ENCODE measurements at places on chromosomes 5 and 9. TPM values are rescaled to one million over a fixed set of nuclear protein-coding genes. Genes with fewer than 3 reads are reported as not detected.

Gene PARP8
- polyA plus RNA-seq = not detected

- DNase-seq = no peak
- no peaks in the 10 kb centered on the region for H3K27me3 ChIP-seq
- no peak overlapping the region for H3K27ac ChIP-seq
- H3K4me3 ChIP-seq = no peak overlapping the region
- no peaks in the 10 kb centered on the region for H3K4me1 ChIP-seq
These were observed 78.0 kb upstream of the HRH2 start for GRCh38 chr5:175579742-175580432.

DNA sequence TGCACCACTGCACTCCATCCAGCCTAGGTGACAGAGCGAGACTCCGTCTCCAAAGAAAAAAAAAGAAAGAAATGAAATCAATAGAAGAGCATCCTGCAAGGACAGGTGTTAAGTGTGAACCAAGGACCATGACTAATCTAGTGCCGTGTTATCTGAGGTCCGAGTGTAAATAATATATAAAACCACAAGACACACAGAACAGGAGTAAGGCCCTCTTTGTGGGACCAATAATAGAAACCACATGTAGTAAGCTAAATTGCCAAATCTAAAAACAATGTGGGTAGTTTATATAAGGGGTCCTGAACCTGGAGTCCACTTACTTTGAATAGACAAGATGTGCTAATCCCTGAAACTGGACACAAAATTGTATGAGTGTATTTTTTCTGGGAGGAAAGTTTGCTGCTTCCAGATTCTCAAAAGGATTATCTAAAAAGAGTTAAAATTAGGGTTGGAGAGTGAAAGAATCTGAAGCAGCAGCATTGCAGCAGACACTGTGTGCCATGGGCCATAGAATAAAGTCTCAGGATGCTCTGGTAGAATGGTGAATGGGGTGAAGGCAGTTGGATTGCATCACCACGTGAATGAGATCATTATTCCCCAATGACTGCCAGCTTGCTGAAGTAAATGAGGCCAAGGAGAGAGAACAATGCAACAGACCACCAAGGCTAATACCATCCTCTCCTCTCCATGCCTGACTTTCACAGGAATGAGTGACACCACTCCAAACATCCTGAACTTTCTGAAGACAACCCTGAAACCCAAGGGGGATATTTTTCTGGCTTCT lies 222.7 kb downstream of the DCP2 start:
- H3K4me3 ChIP-seq = no peak overlapping the region
- no peak overlapping the region for H3K27ac ChIP-seq
- no peaks in the 10 kb centered on the region for H3K36me3 ChIP-seq
- DNase-seq = peak; percentile 16

Gene EDIL3
- 6.5 TPM for polyA plus RNA-seq

Gene SLC6A19
- polyA plus RNA-seq = not detected

- no peak for DNase-seq
- H3K27me3 ChIP-seq = no peaks in the 10 kb centered on the region
- H3K4me1 ChIP-seq = peaks cover 18% of the 10 kb centered on the region
- no peak overlapping the region for H3K27ac ChIP-seq
- no peak overlapping the region for H3K4me3 ChIP-seq
These were observed 142.3 kb upstream of the KLF9 start for GRCh38 chr9:70556771-70557170.

DNA sequence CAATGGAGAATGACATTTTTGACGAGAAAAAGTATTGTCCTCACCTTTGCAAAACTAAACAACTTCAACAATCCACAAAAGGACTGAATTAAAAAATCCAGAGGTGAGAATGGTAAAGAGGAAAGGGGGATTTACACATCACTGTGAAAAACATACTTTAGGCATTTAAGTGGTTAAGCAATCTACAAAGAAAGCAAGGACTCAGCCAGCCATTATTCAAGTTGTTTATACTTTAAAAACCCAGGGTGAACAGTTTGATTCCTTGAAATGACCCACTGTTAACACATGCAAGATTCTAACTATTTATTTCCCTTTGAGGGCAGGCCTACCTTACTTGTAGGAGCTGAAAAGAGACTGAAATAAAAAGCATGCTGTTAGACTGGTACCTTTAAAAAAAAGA lies 29.3 kb downstream of the TUT7 start:
- H3K36me3 ChIP-seq = peaks cover 12% of the 10 kb centered on the region
- peaks cover 13% of the 10 kb centered on the region for H3K4me1 ChIP-seq
- DNase-seq = no peak
- H3K27ac ChIP-seq = no peak overlapping the region
- no peak overlapping the region for H3K4me3 ChIP-seq

Gene PIP5K1B
- not detected for polyA plus RNA-seq

Gene BTNL9
- polyA plus RNA-seq = 0.33 TPM

Gene TAF11L10
- polyA plus RNA-seq = not detected

DNA sequence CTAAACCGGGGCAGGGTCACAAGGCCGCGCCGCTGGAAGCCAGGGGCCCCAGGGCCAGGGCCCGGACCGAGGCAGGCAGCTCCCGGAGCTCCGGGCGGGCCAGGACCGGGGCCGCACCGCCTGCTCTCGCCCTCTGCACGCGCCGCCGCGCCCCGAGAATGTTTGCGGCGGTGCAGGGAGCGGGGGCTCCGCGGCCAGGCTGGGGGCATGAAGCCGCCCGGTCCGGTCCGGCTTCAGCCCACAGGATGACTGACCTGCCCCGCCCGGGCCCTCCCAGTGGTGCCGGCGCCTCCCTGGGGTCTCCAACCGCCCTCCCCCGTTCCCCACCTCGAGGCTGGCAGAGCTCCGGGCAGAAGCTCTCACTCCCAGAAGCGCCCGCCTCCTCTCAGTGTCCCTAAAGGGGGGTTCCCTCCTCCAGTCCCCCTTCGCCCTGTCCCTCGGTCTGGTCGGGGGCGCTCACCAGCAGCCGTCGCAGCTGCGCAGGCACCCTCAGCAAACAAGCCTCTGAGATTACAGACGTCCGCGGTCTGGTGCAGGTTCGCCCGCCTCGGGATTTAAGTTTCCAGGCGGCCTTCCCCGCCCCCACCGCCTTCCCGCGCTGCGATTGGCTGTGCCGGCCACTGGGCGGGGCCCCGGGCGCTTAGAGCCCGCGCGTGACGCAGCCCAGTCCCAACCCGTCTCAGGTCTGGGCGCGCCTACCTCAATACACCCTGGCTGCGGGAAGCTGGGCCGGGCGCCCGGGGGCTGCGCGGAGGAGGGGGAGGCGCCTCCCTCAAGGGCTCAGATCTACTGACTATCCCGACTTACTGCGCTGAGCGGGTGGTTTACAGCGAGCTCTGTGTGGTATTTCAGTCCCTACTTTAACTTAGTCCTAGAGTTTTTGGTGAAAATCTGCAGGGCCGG lies at the start of gene CTSV:
Gene CTSV, minus strand, starts transcription at position 532 of the 903 bp plus-strand sequence. CDS start 1,099 bp downstream, outside the sequence.
- no peaks in the 10 kb centered on the region for H3K36me3 ChIP-seq
- H3K27ac ChIP-seq = no peak within 1 kb of the TSS
- peak within 1 kb of the TSS; percentile 38 for H3K4me3 ChIP-seq
- peaks cover 18% of the 10 kb centered on the region for H3K27me3 ChIP-seq
- peak; percentile 90 for DNase-seq

GRCh38 chr5:16674750-16675149 lies 58.0 kb upstream of the RETREG1 start:
- H3K4me3 ChIP-seq = no peak overlapping the region
- peaks cover 52% of the 10 kb centered on the region for H3K36me3 ChIP-seq
- H3K27ac ChIP-seq = no peak overlapping the region
- peaks cover 2% of the 10 kb centered on the region for H3K4me1 ChIP-seq
- no peaks in the 10 kb centered on the region for H3K27me3 ChIP-seq
- DNase-seq = no peak

DNA sequence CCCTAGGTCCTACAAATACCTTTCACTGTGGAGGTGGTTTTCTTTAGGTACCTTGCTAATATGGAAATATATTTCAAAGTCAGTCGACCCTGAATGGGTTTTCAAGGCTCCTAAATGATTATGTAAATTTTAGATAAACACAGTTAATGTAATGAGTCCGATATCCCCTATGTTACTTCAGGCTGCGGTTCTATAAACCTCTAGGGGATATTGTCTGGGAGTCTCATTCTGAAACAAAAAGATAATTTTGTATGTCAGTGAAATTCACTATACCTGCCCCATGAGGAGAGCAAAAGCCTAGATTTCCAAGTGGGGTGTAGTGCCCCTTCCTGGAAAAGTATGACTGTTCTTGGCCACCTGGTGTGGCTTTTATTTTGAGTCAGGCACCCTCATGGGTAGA lies 377.3 kb downstream of the ICE1 start:
- H3K36me3 ChIP-seq = no peaks in the 10 kb centered on the region
- no peak overlapping the region for H3K4me3 ChIP-seq
- H3K4me1 ChIP-seq = no peaks in the 10 kb centered on the region
- no peak overlapping the region for H3K27ac ChIP-seq
- DNase-seq = no peak

- H3K27ac ChIP-seq = no peak overlapping the region
- peak; percentile 26 for DNase-seq
- H3K4me1 ChIP-seq = no peaks in the 10 kb centered on the region
These were observed 21.9 kb upstream of the FSD1L start for GRCh38 chr9:105425816-105426433.

Gene SHROOM1
- 13.0 TPM for polyA plus RNA-seq

Gene SOX30
- polyA plus RNA-seq = not detected

Gene HRH2
- not detected for polyA plus RNA-seq

GRCh38 chr5:143258559-143259253 lies 144.8 kb downstream of the NR3C1 start:
- H3K27ac ChIP-seq = no peak overlapping the region
- DNase-seq = no peak
- H3K4me3 ChIP-seq = no peak overlapping the region
- H3K36me3 ChIP-seq = no peaks in the 10 kb centered on the region

GRCh38 chr9:115133649-115134048 lies 15.7 kb upstream of the TNC start:
- H3K36me3 ChIP-seq = no peaks in the 10 kb centered on the region
- no peaks in the 10 kb centered on the region for H3K4me1 ChIP-seq
- no peak overlapping the region for H3K4me3 ChIP-seq
- H3K27me3 ChIP-seq = no peaks in the 10 kb centered on the region
- DNase-seq = no peak

- peak overlapping the region; percentile 84 for H3K27ac ChIP-seq
- H3K4me1 ChIP-seq = peaks cover 25% of the 10 kb centered on the region
- no peak overlapping the region for H3K4me3 ChIP-seq
- no peaks in the 10 kb centered on the region for H3K36me3 ChIP-seq
- DNase-seq = peak; percentile 36
These were observed 58.8 kb upstream of the RAI14 start for GRCh38 chr5:34597034-34598027.

DNA sequence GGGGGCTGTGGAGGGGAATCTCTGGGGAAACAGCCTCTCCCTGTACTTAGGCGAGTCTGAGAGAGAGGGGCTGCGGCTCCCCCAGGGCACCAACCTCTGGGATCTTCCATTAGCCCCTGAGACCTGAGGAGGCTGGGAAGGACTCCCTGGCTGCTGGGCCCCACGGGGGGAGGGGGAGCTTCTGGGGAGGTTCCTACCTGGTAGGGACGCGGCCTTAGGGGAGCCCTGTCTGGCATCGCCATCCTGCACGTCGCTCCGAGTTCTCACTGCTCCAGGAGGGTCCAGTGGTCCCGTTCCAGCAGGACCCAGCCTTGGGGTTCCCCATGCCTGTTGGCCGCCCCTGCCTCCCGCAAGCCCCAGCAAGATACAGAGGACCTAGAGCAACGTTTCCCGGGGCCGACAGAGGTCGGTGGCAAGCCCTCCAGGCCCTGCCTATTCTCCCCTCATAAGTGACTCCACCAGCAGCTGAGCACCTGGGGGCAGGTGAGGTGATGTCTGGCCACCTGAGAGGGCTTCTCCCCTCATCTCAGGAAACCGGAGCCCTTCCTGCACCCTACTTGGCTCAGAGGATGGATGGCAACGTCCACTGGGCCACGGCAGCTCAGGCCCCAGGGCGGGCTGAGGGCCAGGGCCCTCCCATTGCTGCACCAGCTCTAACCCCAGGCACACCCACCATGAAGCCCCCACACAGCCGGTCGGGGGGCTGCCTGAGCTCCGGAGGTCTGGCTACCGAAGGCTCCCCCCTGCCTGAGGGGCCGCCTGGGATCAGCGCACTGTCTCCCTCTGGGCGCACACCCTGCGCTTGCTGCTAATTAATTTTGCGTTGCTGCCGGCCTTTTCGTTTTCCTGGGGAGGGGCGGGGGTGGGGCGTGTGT lies 22.5 kb downstream of the TPPP start:
- no peaks in the 10 kb centered on the region for H3K36me3 ChIP-seq
- no peaks in the 10 kb centered on the region for H3K27me3 ChIP-seq
- H3K4me1 ChIP-seq = no peaks in the 10 kb centered on the region
